ENCODE measurements at places on chromosomes 5 and 9. TPM values are rescaled to one million over a fixed set of nuclear protein-coding genes. Genes with fewer than 3 reads are reported as not detected.

DNA sequence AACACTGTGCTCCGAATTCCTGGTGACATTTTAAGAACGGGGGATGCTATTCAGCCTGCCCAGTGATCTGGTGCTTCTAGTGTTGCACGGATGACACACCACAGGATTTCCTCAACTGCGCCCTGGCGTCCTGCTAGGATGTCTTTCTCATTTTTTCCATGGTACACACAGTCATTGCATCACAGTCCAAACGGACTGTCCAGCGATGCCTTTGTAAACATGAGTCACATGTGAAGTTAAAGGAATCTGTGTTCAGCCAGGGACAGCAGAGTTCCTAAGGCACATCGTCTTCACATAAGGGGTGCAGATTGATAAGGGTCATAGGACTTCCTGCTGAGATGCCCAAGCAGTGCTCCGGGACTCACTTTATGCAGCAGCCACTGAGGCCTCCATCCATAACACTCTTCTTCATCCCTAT, 9.3 kb upstream of the PTPN3 start:
- no peaks in the 10 kb centered on the region for H3K27me3 ChIP-seq
- H3K27ac ChIP-seq: no peak overlapping the region
- no peaks in the 10 kb centered on the region for H3K36me3 ChIP-seq
- no peak overlapping the region for H3K4me3 ChIP-seq

DNA sequence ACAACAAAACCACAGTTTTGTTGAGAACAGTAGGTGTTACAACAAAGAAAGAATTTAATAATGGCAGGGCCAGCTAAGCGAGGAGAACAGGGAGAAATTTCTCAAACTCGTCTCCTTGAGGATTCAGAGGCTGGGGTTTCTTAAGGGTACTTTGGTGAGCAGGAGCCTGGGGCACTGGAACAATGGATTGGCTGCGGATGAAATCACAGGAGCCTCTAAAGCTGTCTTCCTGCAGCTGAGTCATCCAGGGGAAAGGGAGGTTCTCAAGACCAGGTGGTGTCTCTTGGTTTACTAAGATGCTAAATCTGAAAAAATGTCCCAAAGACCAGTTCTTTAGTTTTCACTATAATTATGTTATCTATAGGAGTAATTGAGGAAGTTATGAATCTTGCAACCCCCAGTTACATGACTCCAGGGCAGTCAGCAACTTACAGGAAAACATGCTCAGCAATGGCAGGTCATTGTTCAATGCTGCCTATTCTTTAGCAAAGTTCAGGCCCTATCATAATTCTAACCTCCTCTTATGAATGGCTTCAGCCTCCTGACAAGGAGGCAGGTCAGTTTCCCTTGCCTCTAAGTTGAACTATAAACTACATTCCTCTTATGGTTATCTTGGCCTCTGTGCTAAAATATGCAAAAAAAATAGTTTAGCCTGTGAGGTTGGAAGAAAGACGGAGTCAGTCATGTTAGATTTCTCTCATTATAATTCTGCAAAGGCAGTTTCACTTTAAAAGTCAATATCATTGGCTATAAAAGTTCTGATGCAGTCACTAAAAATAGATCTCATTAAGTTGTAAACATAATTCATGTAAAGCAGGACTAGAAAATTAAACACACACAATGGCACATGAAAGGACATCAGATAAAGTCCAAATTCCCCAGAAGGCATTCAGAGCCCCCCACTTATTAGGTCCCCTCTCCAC, 63.3 kb upstream of the CKS2 start:
- no peak for DNase-seq
- H3K27ac ChIP-seq: no peak overlapping the region
- H3K4me3 ChIP-seq: no peak overlapping the region
- H3K4me1 ChIP-seq: no peaks in the 10 kb centered on the region

DNA sequence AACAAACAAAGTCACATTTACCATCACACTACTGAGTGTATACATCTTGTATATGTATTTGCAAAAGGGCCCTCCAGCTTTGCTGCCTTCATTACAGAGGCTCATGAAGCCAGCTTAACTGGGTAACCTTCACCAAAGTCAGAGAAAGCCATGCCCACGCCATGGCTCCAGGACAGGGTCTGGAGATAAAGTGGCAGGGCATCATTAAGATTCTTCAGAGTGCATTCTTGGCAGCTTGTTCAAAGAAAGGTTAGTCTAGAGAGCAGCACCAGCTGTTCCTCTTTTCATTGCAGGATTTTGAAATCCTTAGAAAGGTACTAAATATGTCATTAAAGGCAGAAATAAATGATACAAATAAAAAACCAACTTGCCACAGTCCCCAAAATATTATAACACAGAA, 333.2 kb downstream of the NDUFS4 start:
- no peak overlapping the region for H3K4me3 ChIP-seq
- no peak overlapping the region for H3K27ac ChIP-seq
- no peaks in the 10 kb centered on the region for H3K36me3 ChIP-seq
- H3K27me3 ChIP-seq: no peaks in the 10 kb centered on the region
- H3K4me1 ChIP-seq: no peaks in the 10 kb centered on the region

DNA sequence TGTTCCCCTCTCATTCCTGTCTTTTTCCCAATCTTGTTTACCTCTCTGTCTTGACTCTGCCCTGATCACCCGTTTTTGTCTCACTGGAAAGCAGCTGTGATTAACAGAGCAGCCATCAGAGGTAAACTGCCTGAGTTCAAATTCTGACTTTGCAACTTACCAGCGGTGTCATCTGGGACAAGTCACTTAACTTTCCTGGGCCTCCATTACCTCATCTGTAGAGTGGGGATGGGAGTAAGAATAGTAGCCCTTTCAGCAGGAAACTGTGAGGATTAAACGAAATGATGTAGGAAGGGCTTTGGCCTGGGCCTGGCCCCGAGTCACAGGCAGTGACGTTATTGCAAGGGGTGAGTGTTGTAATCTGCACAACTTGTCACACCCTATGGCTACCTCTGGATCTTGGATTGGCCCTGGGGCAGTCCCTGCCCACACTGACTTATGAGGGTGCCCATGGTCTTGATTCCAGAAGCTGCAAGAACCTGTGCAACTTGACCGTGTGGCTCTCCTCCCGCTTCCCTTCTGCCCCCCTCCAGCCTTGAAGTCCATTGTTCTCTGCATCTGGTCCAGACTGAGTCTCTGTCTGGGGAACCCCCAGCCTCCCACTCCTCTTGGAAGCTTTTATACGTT, 657 bp upstream of the PCDH12 start:
- no peaks in the 10 kb centered on the region for H3K36me3 ChIP-seq
- DNase-seq: no peak
- H3K4me3 ChIP-seq: peak overlapping the region; percentile 30
- H3K27me3 ChIP-seq: no peaks in the 10 kb centered on the region
- H3K27ac ChIP-seq: peak overlapping the region; percentile 65

- H3K27me3 ChIP-seq: no peaks in the 10 kb centered on the region
- H3K27ac ChIP-seq: no peak overlapping the region
- H3K36me3 ChIP-seq: peaks cover 41% of the 10 kb centered on the region
- H3K4me1 ChIP-seq: no peaks in the 10 kb centered on the region
- no peak overlapping the region for H3K4me3 ChIP-seq
- DNase-seq: no peak
These were observed 16.2 kb downstream of the STX17 start for GRCh38 chr9:99922711-99923030.

DNA sequence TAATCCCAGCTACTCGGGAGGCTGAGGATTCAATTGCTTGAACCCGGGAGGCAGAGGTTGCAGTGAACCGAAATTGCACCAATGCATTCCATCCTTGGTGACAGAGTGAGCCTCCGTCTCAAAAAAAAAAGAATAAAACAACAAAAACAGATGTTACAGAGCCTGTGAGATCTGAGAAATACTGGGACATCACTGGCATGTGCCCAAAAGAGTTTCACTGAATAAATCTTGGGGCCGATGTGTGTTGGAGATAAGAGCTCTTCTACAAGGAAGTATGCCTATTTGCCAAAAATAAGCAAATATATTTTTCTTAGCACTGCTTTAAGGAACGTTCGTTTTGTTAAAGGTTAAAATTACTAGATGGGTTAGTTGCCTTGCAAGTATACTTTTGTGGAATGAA, 55.1 kb downstream of the KIAA1958 start:
- H3K27ac ChIP-seq: no peak overlapping the region
- H3K27me3 ChIP-seq: no peaks in the 10 kb centered on the region
- no peak overlapping the region for H3K4me3 ChIP-seq
- no peaks in the 10 kb centered on the region for H3K36me3 ChIP-seq

The BTNL8 gene
- total RNA-seq: 4.5 TPM

The SPINK6 gene
- total RNA-seq: not detected

DNA sequence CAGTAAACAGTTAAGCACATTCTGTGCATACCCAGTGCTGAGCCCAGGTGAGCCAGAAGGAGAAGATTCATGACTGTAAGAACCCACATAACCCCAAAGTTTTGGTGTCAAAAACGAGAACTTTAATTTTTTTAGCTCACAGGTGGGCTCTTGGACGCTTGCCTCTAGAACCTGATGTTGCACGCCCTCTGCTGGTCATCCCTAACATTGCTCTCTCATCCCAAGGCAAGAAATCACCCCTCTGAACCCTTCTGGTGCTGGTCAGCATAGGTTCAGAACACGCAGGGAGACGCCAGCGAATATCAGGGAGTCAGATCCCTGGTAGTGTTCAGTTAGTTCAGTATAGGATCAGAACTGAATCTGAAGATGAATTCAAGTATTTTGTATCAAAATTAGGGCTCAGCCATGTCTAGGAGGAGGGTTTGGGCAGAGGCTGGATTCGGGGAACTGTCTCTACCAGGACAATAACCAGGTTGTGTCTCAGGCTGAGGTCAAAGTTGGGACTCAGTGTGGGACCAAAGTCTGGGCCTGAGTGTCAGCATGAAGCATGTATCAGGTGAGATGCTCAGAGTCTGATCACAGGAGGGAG, 4.1 kb upstream of the DNAJB5 start:
- no peak overlapping the region for H3K27ac ChIP-seq
- no peaks in the 10 kb centered on the region for H3K27me3 ChIP-seq
- H3K4me1 ChIP-seq: peaks cover 12% of the 10 kb centered on the region
- no peak overlapping the region for H3K4me3 ChIP-seq
- no peak for DNase-seq

The SLC35A4 gene
- total RNA-seq: 89.4 TPM

DNA sequence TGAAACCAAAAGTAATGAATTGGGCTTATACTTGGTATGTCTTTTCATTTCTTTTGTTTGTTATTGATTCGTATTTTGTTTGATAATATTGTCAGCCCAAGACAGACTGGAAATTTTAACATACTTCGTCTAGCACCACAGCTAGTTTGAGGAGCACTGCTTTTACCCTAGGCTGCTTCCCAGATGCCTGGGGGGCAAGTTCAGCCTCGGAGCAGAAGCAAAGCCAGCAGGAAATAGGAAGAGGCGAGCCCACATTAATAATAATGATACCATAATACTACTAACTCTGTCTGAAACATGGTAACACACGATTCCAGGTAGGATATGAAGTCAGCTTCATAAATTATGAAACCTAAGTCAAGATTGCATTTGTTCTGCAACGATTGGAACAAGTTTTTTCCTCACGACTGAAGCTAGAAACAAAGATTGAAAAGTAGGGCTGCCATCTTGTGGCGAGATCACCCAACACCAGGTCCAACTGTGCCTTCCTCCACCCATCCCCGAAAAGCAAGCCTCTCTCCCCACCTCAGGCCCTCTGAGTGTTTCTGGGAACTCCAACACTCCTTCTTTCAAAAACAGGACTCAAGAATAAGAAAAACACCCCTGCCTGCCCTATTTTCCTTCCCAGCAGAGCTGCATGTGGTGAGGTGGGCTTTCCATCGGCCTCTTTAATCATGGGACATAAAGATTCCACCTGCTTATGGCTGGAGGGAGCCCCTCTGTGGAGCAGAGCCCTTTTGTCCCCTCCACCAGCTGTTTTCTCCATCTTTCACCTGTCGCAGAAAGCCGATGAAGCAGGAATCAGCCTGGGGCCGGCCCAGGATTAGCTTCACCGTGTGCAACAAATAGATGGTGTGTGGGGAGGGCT, 236.4 kb downstream of the CAAP1 start:
- no peaks in the 10 kb centered on the region for H3K36me3 ChIP-seq
- H3K4me3 ChIP-seq: no peak overlapping the region
- no peaks in the 10 kb centered on the region for H3K27me3 ChIP-seq
- no peak overlapping the region for H3K27ac ChIP-seq
- DNase-seq: no peak

DNA sequence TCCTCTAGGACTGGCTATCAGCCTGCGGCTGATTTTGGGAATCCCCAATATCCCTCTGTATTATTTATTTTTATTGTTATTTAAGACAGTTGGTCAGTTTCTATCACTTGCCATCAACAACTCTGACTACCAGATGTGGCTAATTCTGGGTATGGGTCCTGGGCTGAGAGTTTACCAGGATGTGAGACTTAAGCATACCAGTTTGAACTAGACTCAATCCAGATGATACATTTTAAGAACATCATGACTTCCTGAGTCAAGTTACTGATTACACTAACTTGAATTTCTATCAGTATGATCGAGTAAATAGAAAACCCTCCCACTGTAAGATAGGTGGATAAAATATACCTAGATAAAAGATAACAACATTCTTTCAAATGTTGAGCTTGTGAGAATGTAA, 634.0 kb downstream of the MAT2B start:
- no peak for DNase-seq
- H3K27me3 ChIP-seq: no peaks in the 10 kb centered on the region
- no peaks in the 10 kb centered on the region for H3K36me3 ChIP-seq
- H3K4me1 ChIP-seq: no peaks in the 10 kb centered on the region

The RPP25L gene
- total RNA-seq: 16.7 TPM

All from upper lobe of right lung (tissue), 1 donor.